Colonic mucosa (tissue), 4 donors: ENCODE measurements at places on chromosomes 7 and 10. TPM values are rescaled to one million over a fixed set of nuclear protein-coding genes. Genes with fewer than 3 reads are reported as not detected.

DNA sequence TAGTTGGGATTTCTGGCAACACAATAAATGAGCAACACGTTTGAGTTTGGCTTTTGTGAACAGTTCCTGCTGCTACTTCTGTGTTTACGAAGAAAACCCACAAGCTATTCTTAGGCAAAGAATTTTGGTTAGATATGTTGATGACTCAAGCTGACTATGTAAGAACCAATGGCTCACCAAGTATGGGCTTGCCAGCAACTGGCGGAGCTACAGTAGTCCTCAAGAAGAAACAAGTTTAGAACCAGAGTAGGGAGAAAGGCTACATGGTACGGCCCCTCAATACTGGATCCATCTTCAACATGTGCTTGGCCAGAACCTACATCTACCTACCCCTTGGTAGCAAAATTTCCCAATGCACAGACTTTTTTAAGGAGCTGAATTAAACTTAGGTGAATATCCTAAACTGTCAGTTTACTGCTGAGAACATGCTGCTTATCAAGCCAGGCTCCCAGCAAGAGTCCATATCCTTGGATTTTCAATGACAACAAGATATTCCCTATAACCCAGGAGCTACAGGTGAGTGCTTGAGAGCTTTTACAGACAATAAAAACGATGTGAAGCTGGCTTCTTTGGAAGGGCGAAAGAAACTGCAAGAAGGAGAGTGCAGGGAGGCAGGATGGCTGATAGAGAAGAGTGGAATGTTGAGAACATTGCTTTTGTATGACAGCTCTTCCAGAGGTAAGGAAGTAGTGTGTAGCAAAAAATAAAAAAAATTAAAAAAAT, 74.3 kb upstream of the ASAH2 start:
- DNase-seq, result no peak

DNA sequence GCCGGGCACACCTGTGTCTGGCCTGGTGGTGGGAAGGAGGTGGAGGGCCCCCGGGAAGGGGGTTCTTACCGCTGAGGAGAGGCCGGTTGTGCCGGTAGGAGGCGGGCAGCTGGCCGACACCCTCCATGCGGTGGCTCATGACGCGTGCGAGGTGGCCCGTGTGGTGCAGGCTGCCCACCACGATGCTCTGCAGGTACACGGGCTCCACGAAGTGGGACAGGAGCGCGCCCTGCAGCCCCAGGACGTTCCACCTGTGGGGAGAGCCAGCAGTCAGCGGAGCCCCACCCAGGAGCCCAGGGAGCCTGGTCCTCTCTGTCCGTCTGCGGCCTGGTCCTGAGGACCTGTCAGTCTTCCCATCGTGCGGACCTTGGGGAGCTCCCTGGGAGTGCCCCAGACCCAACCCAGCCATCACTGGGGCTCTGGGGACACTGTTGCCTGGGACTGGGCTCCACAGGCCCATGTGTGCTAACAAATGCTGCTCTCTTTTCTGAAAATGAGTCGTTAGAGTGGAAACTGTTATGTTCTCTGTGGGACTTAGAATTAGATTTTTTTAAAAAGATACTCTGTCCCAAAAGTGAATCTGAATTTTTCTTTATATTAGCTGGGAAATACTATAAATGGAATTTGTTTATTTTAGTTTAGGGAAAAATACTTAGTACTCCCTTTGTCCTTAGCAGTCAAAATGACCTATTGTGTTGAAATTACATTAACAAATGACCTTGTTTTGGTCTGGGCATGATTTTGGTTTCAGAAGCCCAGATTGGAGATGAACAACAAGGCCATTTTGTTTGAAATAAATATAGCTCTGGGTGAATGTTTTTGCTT, 143.9 kb downstream of the WDR37 start:
- DNase-seq, result peak; percentile 13

GRCh38 chr7:8084836-8085235, 116.2 kb downstream of the GLCCI1 start:
- no peak for DNase-seq

- no peak for DNase-seq
Measured at GRCh38 chr10:50607356-50607925, 16.3 kb downstream of the SGMS1 start.

The SMKR1 gene
- 0.32 TPM for total RNA-seq
